ENCODE measurements at places on chromosomes 5 and 9.

DNA sequence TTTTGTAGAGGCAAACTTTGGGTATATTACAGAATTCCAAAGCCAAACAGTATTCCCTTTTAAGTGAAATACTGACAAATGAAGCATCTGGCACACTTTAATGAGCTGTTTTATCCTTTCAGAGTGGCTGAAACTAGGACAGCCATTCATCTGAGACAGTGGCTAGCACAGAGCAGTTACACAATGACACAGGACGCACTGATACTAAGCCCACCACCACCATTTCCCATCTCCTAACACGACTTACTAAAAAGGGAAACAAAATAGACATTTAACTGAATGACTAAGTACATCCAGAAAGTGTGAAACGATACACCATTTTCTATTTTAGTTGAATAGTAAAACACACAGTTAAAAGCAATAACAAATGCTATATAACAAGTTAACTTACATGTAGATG is 120.4 kb upstream of the RETREG1 start:
- DNase-seq = no peak

DNA sequence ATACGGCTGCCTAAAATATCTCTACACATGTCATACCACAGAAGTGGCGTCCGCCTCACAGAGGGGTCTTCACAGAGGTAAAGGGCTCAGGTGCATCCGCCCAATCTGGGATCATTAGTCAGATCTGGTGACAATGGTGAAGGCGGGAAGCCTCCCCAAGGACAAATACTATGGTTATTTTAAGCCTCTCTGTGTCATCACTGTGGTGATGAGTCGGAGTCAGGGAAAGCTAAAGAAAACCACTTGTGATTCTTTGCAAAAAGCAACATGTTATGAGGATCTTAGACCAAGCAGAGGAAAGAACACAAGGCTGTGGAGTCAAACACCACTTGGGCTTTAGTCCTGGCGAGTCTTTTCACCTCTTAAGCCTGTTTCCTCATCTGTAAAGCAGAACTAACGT is 190.4 kb downstream of the DRD1 start:
- no peak for DNase-seq

DNA sequence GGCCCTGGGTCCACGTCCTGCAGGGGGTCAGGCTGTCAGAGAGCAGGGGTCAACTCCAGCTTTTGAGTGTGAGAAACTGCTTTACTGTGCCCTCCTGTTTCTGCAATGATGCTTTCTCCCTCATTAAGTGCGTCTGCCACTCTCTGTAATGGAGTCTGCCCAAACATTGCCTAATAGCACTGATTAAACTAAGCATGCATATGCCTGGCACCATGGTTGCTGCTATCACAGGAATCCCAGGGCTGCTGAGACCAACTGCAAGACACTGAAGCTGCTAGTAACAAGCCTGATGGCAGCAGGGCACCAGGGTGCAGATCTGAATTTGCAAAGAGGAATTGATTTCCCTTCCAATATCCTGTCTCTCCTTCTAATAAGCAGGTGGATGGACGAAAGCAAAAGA is 125.3 kb downstream of the SLC24A2 start:
- no peak for DNase-seq

DNA sequence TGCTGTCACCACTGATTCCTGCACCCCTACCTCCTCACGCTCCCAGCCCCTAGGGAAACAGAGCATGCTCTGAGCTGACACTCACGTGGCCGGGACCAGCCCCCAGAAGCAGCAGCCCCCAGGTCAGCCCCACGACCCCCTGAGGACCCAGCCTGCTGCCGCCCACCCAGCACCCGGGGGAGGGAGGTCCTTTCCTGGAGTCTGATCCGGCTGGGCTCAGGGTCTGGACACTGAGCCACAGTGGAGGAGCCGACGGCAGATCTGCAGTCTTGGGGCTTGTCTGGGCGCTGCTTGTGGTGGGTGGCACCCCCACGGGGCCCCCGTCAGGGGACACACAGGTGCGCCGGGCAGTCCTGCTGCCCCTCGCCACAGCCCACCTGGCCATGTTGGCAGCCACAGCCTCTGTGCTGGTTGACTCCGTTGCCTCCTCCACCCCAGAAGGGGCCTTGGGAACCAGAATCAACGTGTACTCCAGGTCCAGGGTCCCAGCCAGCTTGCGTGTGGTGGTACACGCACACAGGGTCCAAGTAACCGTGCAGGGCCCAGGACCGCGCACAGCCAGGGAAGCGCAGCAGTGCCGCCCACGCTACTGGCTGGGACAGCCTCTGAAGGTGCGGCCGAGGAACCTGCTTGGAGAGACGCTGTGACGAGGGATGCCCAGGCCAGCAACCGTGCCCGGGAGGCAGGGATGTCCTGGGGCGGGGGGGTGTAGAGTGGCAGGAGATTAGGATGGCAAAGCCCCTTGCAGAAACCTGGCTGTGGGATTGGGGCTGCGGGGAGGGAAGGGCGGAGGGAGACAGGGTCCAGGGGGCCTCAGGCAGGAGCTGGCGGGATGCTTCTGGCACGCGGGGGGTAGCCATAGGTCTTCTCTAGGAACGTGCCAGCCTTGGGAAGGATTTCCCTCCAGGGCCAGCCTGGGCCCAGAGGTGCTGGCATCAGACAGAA is 3.5 kb downstream of the DNLZ start:
- DNase-seq = no peak

- DNase-seq = peak; percentile 9
These were observed 176.6 kb upstream of the SH3GL2 start for GRCh38 chr9:17402309-17402708.

DNA sequence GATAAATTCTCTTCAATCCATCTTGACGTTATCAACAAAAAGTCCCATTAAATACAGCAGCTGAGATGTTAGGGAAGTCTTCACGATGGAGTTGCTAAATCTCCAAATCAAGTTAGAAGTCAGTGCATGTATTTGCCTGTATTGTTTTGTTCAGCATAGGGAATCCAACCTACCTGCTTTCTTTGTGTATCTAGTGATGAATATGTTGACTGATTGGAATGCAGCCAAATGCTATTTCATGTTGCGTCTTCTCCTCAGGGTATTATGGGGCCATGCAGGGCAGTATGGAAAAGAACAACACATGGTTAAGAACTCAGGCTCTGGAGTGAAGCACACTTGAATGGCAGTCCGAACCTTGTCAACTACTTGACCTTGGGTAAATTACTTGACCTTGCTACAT is 529.5 kb upstream of the ZNF462 start:
- DNase-seq = no peak

DNA sequence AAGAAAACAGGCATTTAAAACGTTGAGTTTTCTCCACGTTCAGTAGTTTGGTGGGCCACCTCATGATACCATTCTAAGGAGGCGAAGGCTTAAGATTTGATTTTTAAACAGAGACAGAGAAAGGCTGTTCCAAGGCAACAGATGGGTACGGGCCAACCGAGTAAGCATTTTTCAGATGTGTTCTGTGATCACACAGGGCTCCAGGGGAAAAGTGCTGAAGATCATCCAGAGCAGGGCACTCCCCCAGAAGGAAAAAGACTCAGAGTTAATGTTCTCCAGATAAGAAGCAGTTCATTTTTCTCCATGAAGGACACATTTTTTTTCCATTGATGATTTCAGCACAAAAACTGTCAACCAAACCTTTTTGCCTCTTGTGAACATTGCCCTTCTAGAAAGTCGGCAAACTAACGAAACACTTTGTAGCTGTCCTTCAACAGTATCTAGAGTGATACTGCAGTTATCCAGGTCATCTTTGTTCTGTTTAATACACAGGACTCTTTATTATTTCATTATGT is 138.7 kb downstream of the ALDH1A1 start:
- no peak for DNase-seq

- DNase-seq = no peak
These were observed 124.0 kb upstream of the PPP1R26 start for GRCh38 chr9:135355521-135356011.

DNA sequence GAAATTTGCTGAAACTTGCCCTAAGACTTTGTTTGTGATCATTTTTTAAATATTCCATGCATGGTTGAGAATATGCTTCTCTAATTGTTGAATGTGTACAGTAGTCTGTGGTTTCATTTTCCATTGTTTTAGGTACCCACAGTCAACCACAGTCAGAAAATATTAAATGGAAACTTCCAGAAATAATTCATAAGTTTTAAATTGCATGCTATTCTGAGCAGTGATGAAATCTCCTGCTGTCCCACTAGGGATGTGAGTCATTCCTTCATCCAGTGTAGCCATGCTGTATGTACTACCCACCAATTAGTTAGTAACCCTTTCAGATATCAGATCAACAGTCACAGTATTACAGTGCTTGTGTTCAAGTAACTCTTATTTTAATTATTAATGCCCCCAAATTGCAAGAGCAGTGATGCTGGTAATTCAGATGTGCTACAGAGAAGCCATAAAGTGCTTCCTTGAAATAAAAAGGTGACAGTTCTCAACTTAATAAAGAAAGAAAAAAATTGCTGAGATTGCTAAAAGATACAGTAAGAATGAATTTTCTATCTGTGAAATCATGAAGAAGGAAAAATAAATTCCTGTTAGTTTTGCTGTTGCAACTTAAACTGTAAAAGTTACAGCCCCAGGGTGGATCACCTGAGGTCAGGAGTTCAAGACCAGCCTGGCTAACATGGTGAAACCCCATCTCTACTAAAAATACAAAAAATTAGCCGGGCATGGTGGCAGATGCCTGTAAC is 79.9 kb upstream of the FBXL17 start:
- no peak for DNase-seq

DNA sequence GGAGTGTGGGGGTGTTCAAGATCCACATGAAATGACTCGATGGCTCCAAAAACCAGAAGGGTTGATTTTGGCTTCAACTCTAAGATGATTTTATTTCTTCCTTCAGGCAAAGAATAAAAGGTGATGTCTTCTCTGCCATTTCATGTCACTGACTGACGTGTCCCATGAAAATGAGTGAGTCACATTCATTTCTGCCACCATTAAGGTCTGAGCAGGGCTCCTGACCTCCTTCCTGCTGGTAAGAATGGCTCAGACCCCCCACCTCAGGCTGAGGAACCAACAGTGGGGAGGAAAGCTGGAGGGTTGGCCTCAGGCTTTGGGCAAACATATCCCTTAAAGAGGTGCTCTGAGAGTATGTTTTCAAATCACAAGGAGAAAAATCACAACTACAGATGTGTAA is 53.9 kb upstream of the ZNF354A start:
- DNase-seq = no peak

- DNase-seq = no peak
These were observed 26.0 kb downstream of the TMEM174 start for GRCh38 chr5:73198833-73199592.

DNA sequence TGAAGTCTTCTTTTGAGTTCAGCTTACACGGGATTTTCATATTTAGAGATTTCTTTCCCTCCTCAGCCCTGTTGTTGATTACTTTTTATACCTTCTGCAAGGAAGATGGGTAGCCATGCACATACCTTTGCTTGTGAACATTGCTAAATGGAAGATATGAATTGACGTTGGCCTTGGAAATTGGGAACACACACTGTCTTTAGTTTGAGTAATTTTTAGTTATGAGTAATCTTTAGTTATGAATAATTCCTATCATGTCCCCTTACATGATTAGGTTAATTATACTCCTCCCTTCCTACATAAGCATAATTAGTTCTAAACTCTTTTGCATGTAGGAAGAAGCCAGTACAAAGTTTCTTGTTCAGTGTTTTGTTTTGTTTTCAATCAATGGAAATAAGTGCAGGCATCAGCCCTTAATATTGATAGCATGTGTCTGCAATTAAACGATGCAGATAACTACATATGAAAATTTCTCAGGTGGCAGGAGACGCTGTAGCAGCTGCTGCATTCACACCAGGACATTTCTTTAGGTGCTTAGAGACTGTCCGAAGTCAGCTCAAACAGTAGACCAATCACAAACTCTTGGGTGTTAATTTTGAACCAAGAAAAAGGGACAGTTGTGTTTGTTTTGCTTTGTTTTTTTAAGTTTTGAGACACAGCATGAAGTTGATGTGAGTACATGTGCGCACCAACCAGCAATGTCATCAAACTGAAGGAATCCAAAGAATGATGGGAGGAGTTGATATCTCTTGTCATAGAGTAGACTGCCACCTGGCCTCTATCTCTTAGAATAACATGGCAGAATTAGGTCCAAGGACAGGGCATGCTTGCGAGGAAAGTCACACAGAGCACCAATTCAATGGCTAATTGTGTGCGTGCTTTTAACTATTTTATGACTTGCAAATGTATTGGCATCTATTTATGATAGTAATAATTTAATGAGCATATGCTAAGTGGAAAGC is 51.4 kb downstream of the SMARCA2 start:
- DNase-seq = no peak

- DNase-seq = no peak
These were observed 37.0 kb upstream of the ARL15 start for GRCh38 chr5:54347221-54347865.

DNA sequence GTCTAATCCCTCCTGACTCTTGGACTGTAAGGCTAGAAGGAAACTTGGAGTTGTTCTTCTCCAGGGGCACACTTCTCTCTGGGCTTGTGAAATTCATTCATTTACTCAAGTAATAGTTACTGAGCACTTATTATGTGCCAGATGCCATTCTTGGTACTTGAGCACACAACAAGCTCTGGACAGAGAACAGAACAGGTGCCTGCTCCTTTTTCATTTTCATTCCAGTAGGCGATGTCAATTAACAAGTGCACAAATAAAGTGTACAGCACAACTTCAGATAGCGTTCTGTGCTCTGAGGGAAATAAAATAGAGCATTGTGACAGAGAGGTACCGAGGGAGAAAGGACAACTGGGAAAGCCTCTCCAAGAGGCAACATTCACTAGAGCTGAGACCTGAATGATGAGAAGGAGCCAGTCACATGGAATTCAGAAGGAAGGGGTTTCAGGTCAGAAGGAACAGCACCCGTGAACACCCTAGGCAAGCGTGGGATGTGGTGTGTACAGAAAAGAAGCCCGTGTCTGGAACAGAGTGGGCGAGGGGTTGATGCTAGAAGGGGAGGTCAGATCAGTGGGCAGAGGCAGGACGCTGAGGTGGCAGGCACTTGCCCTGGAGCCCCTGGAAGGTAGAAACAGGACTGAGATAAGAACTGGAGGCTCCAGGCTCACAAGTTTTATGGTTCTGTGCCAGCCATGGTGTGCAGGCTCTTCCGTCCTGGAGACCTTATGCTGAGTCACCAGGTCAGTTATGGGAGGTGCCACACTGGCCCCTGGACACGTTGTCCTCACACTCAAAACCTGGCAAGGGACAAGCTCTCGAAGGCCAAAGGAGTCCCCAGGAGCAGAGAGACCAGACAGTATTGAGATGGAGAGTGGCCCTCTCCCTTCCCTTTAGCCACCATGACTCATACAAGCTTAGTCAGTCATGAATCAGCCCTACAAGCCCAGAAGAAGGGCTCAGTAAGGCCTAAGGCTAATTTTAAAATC is 7.2 kb upstream of the ABLIM3 start:
- no peak for DNase-seq

DNA sequence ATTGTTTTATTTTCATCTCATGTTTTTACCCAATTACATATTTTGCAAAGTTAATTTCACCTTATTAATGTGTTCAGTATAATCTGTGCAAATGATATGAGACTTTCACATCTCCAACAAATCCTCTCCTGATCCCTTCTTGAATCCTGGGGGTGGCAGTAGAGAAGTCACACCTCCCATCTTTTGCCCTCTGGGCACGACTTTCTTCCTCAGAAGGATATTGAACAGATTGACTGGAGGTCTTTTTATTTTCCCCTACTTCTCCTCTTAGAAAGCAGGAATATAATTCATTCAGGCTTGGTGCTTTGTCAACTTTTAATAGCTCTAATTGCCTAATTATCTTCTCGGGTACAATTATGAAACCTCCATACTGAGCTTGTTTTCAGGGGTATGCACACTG is 1037.1 kb upstream of the NUDT12 start:
- no peak for DNase-seq

All from GF-D8 (cell line).